ENCODE measurements at places on chromosomes 4 and X. TPM values are rescaled to one million over a fixed set of nuclear protein-coding genes. Genes with fewer than 3 reads are reported as not detected.

GRCh38 chrX:108312957-108313356 lies 125.3 kb downstream of the COL4A6 start:
- no peak for DNase-seq

DNA sequence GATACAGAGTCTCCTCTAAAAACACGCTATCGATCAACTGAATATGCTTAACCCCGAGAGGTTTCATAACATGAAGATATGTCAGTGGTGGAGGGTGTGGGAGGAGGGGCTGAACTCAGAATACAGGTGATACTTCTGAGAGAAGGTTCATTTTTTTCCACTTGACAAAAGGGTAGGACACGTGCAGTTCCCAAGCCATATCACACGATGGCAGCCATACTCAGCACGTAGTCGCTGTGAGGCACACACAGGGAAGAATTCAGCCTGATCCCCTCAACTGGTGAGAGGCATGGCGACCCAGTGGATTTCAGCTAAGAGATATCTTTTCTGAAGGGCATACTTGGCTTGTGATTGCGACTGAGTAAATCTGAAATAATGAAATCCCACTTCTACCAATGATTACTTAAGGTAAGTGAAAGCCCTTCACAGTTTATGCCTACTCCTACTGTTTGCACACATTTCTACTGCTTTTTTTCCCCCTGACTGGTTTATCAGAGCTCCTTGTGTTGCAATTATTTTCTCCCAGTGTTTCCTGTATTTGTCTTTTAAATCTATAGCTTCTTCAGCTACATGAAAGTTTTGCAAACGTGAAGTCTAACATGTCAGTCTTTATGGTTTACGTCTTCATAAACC lies 133.1 kb downstream of the CORIN start:
- DNase-seq = no peak

DNA sequence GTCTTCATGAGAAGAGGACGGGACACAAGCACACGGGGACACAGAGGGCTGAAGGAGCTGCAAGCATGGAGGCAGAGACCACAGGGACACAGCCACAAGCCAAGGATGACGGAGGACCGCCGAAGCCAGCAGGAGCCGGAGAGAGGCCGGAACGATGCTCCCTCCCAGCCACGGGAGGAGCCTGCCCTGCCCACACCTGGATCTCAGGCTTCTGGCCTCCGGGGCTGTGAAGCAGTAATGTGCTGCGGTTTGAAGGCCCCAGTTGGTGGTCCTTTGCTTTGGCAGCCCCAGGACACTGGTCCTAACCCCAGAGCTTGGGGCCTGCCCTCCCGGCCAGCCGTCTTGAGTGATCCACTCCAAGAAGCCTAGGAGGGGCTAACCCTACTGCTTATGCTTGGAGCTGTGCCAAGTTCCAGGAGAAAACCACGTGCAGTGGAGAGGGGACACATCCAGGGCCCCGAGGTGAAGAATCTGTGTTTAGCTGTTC lies 85.9 kb downstream of the HMX1 start:
- no peak for DNase-seq

DNA sequence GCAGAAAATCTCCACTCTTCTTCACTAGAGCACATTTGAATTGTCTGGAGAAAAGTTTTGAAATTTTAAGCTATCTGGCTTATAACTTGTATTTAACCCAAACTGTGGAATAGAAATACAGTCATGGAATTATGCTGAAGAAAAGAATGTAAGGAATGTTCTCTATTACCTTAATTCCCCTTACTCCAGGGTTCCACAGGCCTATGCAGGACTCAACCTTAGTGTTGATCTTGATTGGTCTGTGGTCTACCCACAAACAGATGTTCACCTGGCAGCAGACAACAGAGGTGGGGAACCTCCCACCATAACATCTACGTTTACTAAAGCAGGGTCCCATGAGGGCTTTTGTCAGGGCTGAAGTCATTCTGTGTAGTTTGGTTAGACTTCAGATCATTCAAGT lies 189.3 kb upstream of the GPRIN3 start:
- DNase-seq = no peak

- DNase-seq = no peak
Observed at GRCh38 chrX:51155566-51155965, 177.1 kb upstream of the NUDT10 start.

DNA sequence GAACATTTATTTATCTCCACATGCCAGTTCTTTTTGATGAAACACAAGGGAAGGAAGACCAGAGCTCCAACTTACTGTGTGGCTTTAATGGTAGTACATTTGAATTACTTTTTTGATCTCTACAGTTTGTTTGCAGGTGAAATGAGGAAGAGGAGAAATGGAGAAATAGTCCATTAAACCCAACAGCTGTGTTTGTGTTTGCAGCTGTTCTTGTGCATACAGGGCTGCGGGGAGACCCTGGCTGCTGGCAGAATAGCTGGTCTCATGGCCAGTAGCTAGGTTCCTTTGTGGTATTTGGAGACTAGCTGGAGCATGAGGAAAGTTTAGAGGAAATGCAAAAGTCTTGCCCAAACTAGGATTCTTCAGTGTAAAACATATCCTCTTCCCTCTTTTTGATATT lies 374.8 kb downstream of the GPAT3 start:
- DNase-seq = no peak

DNA sequence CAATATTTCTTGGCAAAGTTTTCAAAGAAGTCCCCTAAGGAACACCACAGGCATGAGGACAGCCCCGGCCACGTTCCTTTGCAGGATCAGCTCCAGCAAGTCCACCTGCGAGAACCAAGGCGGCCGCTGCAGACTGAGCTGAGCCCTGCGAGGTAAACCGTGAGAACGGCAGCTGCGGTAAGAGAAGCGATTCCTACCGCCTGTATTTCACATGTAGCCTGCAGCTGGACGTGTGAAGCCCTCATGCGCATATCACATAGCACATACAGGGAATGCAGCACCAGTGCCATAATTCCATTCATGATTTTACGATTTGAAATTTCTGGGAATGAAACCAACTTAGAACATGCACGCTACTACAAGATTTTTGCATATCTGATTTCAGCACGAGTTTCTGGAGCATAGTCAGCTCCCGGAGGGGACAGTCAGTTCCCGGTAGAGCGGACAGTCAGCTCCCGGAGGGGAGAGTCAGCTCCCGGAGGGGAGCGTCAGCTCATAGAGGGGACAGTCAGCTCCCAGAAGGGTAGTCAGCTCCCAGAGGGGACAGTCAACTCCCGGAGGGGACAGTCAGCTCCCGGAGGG lies 41.7 kb downstream of the FGFRL1 start:
- peak; percentile 56 for DNase-seq

- DNase-seq = no peak
Observed at GRCh38 chrX:68490644-68491043, 8.2 kb upstream of the YIPF6 start.

The AVPR2 gene
- total RNA-seq = 2.2 TPM

The VGLL1 gene
- not detected for total RNA-seq

The NDNF gene
- 8.3 TPM for total RNA-seq

The DCAF8L2 gene
- not detected for total RNA-seq

The ABLIM2 gene
- 3.1 TPM for total RNA-seq

The SSX4B gene
- not detected for total RNA-seq

The DAPP1 gene
- total RNA-seq = 0.36 TPM

The IL2 gene
- not detected for total RNA-seq

The ZFP92 gene
- 0.71 TPM for total RNA-seq

The PF4V1 gene
- total RNA-seq = not detected
